ENCODE measurements at places on chromosomes 7 and 10.
A peak's percentile ranks its signal among the peaks of the same experiment; 100 is the strongest.

DNA sequence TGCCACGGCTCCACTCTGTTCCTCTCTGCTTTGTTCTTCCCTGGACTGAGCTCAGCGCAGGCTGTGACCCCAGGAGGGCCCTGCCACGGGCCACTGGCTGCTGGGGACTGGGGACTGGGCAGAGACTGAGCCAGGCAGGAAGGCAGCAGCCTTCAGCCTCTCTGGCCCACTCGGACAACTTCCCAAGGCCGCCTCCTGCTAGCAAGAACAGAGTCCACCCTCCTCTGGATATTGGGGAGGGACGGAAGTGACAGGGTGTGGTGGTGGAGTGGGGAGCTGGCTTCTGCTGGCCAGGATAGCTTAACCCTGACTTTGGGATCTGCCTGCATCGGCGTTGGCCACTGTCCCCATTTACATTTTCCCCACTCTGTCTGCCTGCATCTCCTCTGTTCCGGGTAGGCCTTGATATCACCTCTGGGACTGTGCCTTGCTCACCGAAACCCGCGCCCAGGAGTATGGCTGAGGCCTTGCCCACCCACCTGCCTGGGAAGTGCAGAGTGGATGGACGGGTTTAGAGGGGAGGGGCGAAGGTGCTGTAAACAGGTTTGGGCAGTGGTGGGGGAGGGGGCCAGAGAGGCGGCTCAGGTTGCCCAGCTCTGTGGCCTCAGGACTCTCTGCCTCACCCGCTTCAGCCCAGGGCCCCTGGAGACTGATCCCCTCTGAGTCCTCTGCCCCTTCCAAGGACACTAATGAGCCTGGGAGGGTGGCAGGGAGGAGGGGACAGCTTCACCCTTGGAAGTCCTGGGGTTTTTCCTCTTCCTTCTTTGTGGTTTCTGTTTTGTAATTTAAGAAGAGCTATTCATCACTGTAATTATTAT, 1.2 kb downstream of the CLDN4 start:
- DNase-seq = peak; percentile 96

DNA sequence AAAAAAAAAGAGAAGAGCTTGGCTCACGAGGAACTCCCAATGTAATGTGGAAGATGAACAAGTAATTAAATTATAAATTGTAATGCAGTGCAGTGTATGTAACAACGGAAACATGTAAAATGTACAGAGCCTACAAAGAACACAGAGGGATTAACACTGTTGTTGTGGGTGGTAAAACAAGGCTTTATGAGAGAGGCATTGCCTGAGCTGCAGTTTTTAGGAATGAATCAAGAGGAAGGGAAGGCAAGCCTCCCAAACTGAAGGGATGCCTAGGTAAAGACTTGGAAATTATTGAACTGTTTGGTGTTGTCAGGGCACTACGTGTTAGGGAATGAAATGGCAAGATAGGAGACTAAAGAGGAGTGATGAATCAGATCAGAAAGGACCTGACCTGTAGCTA, 213.7 kb downstream of the HTR7 start:
- DNase-seq = no peak

GRCh38 chr7:39336442-39336841, 229.8 kb upstream of the YAE1 start:
- no peak for DNase-seq

DNA sequence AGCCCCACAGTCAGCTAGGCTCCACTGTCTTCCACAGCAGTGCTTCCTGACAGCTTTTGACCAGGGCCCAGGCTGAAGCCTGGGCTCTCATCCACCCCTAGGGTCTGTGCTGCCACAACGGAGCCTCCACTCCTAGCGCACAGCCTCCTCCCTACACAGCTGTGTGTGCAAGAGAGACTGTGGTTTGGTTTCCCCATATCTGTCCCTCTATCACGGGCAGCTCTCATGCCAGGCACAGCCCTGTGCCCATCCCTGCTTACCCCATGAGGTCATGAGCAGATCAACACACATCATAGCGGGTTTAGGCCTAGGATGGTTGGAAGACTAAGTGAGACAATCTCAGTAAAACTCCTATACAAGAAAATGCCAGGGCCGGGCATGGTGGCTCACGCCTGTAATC, 61.7 kb upstream of the PLXNA4 start:
- no peak for DNase-seq

DNA sequence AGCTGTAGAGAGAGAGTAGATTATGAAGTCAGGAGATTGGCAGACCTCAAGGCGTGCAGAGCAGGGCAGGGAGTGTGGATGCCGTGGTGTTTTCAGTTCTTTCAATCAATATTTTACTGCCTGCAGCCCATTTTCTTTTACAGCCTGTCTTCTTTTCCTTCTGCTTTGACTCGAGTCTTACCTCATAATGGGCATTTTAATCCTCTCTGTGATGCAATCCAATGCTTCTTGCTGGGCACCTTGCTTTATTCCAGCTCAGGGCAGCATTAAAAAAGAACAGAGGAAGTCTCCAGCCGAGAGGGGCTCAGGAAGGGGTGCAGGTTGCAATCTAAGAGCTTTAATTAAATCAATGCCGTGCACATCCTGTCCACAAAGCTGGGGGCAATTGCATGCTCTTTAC, 839.0 kb downstream of the LRMDA start:
- no peak for DNase-seq

DNA sequence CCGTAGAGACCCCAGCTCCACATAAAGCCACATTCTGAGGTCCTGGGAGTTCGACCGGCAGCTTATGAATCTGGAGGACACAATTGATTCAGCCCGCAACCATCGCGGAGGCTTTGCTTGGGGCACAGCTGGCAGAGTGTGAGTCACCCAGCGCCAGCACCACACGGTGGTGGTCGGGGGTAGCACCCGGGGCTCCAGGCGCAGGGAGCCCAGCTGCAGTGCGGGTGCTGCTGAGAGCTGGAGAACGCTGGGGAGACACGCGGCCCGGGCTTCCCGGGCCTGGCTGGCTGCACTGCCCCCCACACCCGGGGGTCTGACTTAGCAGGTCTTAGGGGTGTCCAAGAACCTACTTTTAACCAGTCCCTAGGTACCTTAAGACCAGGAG, 87.9 kb downstream of the PAXIP1 start:
- no peak for DNase-seq

- no peak for DNase-seq
Measured at GRCh38 chr7:3957472-3958108, 656.5 kb downstream of the SDK1 start.

DNA sequence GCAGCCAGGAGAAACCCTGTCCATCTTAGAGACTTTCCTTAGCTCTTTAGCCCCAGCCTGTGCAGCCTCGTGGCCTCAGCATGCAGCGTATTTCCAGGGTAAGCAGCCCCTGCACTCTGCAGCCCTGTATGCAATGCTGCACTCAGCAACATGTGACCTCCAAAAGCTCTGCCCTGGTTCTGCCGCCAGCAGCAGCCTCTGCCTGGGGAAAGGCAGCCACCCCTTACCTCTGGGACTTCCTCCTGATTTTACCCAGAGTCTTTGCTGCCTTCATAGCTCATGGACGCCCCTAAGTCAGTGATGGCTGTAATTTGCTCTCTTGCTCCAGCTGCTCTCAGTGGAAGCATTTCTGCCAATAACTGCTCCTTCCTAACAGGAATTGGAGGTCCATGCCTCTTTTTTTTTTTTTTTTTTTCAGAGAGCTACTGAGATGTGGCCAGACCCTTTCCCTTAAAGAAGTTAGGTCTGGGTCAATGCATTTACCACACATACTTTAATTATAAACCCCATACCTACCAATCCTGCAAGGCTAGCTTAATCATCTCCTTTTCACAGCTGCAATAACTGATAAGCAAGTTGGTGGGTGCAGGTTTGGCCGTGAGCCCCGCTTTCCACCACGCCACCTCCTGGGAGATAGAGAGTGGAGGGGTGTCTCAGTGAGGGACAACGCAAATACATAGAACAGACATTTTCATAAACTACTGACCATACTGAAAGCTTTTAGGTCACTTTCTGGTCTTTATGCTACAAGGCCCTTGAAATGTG, 71.7 kb downstream of the RAMP3 start:
- DNase-seq = no peak

- no peak for DNase-seq
Measured at GRCh38 chr7:28595801-28596200, 183.5 kb downstream of the CREB5 start.

DNA sequence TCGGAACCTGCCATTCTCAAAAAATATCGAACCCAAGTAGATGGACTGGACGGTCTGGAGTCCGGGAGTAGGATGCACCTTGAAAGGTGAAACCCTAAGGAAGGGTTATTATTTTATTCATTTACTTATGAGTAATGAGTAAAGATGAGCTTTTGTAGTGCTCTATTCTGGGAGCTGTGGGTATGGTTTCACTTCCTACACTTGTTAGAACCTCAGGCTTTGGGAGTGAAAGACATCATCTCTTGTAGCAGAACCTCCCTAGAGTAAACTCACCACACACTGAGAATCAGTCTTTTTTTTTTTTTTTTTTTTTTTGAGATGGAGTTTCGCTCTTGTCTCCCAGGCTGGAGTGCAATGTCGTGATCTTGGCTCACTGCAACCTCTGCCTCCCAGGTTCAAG, 389.4 kb upstream of the AUTS2 start:
- no peak for DNase-seq

DNA sequence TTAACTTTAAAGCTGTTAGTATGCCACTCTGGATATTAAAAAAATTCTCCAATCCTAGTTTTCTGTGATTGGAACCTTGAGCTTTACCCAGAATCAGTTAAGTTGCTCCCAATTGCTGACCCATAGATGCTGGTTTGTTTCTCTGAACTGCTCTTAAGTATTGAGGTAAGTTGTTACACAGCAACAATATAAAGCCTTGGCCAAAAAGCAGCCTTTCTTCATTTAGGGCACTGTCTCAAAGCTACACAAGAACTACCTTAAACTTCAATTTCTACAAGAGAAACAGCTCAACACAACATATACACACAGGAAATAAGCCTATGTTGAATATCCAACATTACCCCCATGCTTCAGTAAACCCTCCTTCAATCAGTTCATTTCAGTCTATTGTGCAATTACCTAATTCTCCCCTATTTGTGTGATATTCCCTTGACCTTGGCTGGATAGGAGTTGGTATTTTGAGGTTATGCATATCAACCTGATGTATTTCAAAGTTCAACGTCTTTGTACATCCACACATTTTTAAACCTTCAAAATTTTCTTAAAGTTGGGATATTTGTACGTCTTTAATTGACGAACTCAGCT, 11.5 kb downstream of the HNRNPA2B1 start:
- no peak for DNase-seq

- no peak for DNase-seq
Measured at GRCh38 chr10:128074589-128074988, 51.6 kb downstream of the MKI67 start.

DNA sequence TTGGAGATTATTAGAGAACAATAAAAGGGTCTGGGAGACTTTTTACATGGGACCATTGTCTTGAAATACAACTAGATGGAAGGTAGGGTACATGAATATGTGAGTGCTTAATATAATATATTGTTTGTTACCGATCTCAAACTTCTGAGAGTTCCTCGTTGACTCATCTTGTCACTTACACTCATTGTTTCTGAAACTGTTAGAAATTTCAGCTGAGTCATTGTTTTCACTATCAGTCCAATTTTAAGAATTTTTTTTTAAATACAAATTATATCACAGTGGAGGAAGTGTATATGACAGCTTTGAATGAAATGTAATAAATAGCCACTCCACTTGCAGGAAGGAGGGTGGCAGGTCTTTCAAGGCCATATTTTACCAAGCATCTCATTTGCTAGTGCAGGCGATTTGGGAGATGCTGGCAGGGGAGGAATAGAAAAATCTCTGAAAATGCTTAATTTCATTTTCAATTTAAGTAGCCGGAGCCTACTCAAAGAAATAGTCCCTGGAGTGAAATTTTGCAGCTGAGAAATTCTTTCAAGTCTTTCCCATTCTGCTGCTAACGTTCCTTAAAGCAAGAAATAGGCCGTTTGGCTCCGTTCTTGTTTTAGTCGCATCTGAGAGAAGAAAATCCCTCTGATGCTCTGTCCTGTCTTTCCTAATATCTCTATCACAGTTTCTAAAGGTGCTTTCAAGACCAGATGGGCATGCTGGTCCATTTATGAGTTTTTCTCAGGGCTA, 1404.2 kb upstream of the CELF2 start:
- no peak for DNase-seq

DNA sequence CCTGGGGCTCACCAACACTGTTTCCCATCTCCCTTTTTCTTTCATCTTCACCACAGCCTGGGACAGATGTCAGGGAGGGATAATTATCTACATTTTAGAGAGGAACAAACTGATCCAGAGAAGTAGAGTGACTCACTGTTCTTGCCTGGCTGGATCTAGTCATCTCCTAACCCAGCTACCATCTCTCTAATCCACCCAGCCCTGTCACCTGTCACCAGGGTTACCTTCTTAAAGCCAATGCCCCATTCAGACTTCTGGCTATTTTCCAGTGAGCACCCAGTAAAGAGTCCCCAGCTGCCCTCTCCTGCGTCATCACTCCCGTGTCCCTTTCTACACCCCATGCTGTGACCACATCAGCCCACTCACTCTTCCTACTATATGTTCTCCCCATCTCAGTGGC, 68.4 kb upstream of the DUSP5 start:
- DNase-seq = no peak

DNA sequence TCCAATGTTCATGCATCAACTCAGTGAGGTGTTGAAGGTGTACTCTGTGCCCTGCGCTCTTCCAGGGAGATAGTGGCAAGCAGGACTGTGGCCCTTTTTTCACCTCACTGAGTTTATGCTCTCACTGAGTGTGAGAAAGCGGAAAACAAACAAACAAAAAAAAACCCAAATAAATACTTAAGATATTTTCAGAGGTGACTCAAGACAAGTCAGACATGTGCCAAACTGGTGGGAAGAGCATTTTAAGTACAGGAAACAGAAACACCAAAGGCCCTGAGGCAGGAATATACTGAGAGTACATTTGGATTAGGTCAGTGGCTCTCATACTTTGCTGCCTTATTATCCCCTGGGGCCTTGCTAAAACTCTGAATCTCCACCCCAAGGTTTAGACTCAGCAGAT, 111.9 kb upstream of the IGFBP3 start:
- no peak for DNase-seq

- DNase-seq = no peak
Measured at GRCh38 chr7:55172161-55172560, 153.3 kb downstream of the EGFR start.

GRCh38 chr7:55214707-55215106, 150.4 kb upstream of the LANCL2 start:
- DNase-seq = no peak

- no peak for DNase-seq
Measured at GRCh38 chr7:22393913-22394729, 37.2 kb upstream of the RAPGEF5 start.

- no peak for DNase-seq
Measured at GRCh38 chr10:44366941-44367630, 17.8 kb downstream of the CXCL12 start.

All from breast epithelium (tissue), 4 donors.